Psoas muscle (tissue), 8 donors: ENCODE measurements at places on chromosomes 3 and 15. TPM values are rescaled to one million over a fixed set of nuclear protein-coding genes. Genes with fewer than 3 reads are reported as not detected.

DNA sequence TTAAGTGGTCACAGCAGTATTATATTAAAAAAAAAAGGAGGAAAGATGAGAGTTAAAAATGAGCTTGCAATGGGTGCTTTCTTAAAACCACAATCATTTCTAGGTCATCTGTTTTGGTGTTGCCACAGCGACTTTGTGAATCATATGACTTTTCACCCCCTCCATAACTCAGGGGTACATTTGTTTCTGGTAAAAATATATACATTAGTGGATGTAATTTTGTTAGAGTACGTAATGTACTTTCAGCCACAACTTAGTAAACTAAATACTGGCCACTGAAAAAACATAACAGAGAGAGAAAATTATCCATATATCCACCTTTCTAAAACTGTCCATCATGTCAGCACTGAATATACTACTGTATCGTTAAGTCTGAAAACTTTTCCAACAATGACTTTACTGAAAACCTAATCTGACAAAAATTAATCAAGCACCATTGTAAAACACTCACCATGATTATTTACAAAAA, 3.4 kb downstream of the ANKRD28 start:
- no peak for DNase-seq

GRCh38 chr3:30675006-30675405, 68.6 kb downstream of the TGFBR2 start:
- no peak for DNase-seq

FEZF2 gene
- total RNA-seq: not detected

DNA sequence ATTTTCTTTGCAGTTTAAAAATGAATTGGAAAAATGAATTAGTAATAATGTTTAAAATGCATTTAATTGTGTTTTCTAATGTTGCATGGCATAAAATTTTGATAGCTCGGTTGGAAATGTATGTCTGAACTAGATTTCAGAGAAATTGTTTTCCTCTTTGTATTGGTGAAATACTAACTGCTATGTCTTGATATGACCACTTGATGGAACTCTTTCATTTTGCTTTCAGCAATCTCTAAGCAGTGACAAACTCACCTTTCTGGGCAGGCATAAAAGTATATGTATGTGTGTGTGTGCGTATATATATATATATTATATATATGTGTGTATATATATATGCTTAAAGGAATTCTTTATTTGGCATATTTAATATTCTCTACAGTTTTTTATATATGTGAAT, 239.3 kb upstream of the ZNF717 start:
- DNase-seq: no peak

DNA sequence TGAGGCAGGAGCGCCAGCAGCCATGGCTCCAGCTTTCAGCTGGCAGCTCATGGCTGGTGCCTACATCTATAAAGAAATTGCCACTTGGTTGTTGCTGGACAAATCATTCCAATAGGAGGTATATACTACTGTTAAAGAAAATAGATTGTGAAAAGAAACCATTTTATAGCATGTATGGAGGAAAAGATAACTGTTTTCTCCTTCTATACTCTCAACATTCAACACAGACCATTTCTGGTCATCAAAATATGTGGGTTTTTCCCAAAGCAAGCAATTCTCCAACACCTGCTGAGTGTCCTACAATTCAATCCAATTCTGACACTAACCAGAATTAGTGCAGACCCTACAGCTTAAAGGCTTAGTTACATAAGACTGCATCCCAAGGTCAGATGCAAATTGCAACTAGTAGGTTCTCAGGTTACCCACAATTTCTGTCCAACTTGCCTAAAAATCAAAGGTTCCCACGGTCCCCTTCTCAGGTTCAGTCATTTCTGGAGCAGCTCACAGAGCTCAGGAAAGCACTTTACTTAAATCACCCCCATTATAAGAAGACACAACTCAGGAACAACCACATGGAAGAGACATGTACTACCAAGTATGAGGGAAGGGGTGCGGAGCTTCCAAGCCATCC, 42.4 kb upstream of the STRIT1 start:
- DNase-seq: no peak

GRCh38 chr3:111809186-111809585, 49.9 kb upstream of the PHLDB2 start:
- DNase-seq: no peak

C2CD4A gene
- total RNA-seq: 2.3 TPM

GRCh38 chr3:196654735-196655090, 15.2 kb downstream of the NRROS start:
- no peak for DNase-seq

DNA sequence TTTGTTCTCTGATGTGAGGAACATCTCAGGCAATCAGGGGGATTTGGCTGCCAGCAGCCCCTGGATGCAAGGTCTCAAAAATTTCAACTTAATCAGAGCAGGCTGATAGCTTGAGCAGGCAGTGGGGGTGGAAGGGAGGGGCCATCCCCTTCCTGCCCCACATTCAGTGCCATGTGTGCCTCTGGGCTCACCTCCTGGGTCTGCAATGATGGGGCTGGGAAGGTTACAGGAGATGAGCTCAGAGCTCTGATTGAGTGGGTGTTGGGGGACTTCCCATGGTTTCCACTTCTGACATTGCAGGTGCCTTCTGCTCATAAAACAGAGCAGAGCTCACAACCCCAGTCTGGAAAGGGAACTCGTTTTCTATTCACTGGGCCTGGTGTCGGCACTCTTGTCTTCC, 37.0 kb downstream of the PARP16 start:
- no peak for DNase-seq

GRCh38 chr3:141603473-141604035, 116.7 kb downstream of the RASA2 start:
- no peak for DNase-seq

PLA2G4F gene
- 3.7 TPM for total RNA-seq
